Right lobe of liver (tissue), 6 donors: ENCODE measurements at places on chromosomes 13 and 19. TPM values are rescaled to one million over a fixed set of nuclear protein-coding genes. Genes with fewer than 3 reads are reported as not detected.

Gene GJA3
- 0.11 TPM for total RNA-seq

Gene ACTMAP
- total RNA-seq: 11.2 TPM

Gene SMAD9
- 0.87 TPM for total RNA-seq

Gene CEACAM21
- total RNA-seq: 1.4 TPM

Gene LINGO3
- not detected for total RNA-seq

Gene ZNF547
- total RNA-seq: 0.31 TPM
